ENCODE measurements at places on chromosomes 11 and 22.

- peak; percentile 66 for DNase-seq
Measured at GRCh38 chr11:59142530-59143507, at the start of gene FAM111A. TSS of gene FAM111A (plus strand) at chr11:59142856. CDS start at chr11:59148873, 6,017 bp downstream.

GRCh38 chr11:120714438-120714837 is 202.9 kb downstream of the GRIK4 start:
- DNase-seq = no peak

DNA sequence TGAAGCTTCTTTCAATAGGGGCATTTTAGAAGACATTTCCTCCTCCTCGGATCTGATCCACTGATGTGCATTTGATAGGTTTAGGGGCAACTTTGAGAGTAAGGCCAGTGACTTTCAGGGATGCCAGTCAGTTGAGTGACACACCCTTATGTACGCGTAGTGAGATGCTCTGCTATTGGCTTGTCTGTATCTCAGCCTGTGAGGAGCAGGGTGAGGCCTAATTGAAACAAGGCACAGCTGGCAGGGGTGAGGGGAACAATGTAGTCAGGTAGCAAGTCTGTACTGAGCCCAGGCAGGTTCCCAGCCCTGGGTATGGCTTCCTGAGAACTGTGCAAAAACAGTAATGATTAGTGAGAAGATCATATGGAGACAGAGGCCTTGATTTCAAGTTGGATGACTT is 61.5 kb downstream of the STIM1 start:
- DNase-seq = no peak

GRCh38 chr11:20360650-20361049 is 2.9 kb upstream of the HTATIP2 start:
- DNase-seq = no peak

DNA sequence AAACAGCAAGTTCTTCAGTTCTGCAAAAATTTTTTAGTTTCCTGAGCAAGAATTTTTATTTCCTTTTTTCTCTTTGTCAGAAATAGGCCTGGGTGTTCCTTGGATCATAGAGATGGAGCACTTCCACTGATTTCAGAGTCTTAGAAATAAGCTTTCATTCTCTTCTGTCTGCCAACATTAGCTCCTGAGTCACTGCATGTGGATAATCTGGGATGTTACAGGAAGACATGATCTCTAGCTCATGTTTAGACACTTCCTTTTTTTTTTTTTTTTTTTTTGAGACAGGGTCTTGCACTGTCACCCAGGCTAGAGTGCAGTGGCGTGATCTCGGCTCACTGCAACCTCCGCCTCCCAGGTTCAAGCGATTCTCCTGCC is 13.2 kb upstream of the TMEM218 start:
- no peak for DNase-seq

- no peak for DNase-seq
Measured at GRCh38 chr11:7531011-7531410, 17.2 kb downstream of the PPFIBP2 start.

DNA sequence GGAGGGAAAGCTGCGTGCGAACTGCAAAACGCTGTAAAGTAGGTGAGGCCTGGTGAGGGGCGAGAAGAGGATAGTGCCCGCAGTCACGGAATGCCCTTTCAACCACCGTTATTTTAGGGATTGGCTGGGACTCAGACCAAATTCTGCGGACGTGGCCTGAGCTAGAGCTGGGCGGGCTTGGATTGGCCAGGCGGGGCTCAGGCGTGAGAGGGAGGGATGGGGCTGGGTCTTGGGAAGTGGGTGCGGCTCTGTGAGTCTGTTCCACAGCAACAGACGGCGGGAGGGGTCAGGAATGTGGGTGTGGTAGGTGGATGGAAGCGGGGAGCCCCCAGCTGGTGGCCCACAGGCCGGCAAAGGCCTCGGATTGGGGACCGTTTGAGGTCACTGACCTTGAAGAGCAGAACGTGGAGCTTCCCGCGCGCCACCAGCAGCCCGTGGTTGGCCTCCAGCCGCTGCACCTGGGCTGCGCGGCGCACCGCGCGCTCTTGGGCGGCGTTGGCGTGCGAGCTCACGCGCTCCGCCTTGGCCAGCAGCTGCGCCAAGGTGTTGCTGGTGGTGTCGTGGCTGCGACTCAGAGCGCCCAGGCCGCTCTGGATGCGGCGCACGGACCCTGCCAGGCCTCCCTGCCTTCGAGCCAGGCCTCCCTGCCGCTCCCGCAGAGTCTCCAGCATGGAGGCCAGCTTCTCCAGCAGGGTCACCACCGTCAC is 444 bp downstream of the CAVIN3 start:
- DNase-seq = peak; percentile 89

GRCh38 chr22:31561238-31561887 is 65.0 kb downstream of the SFI1 start:
- DNase-seq = peak; percentile 44

DNA sequence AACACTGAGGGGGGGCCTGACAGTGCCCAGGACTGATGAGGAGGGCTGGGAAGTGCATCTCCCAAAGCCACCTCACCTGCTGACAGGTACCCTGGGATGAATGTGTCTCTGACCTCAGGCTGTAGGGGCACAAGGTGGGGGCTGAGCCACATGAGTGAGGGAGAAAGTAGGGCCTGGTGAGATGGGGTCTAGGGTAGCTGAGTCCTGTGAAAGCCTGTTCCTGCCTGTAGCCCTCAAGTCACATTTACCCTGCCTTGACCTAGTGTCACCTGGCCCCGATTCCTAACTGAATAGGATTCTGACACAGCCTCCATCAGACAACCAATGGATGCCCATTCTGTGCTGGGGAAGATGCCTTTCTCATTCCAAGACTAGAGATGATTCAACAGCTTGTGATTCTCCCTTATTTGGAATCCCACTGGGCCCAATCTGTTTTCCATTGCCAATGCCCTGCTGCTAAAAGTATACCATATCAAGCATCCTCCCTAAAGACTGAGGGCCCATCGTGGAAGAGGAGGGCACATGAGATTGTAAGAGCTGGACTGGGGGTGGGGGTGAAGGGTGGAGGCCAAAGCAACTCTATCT is 11.1 kb upstream of the RFPL1 start:
- DNase-seq = peak; percentile 1

- DNase-seq = no peak
Measured at GRCh38 chr11:67278135-67278938, 10.8 kb upstream of the ANKRD13D start.

GRCh38 chr11:122727101-122727929 is 71.8 kb downstream of the UBASH3B start:
- DNase-seq = no peak

GRCh38 chr11:37264060-37264459 is 666.0 kb upstream of the RAG2 start:
- no peak for DNase-seq

All from GM04504 (cell line).